GM10248 (cell line): ENCODE measurements at places on chromosomes 5 and 9.

DNA sequence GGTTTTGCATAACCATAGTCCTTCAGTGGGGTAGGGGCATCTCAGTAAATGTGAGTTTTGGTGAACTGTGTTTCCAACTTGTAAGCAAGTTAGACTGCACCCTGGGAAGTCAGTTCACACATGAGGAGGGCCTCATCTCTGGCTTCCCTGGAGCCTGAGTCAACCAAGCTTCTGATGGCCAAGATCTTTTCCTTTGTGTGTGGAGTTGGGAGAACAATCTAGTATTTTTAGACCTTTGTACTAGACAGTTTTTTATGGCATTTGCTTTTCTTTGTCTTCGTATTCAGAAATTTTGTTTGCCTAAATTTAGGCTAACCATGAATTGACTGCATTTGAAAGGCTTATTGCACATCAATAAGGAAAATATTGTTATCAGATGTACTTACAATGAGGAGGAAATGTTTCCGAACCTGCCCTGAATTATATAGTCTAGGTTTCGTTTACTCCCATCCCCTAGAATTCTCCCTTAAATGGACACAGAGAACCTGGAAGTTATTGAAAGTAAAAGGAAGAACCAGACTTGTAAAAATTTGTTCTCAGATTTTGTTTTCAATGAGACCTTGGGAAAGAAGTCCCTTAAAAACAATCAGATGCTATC, 204.6 kb downstream of the AOPEP start:
- DNase-seq = no peak

- no peak for DNase-seq
Measured at GRCh38 chr9:7297521-7297920, 502.1 kb downstream of the DMAC1 start.

- DNase-seq = no peak
Measured at GRCh38 chr5:77628840-77629508, 9.5 kb downstream of the OTP start.

DNA sequence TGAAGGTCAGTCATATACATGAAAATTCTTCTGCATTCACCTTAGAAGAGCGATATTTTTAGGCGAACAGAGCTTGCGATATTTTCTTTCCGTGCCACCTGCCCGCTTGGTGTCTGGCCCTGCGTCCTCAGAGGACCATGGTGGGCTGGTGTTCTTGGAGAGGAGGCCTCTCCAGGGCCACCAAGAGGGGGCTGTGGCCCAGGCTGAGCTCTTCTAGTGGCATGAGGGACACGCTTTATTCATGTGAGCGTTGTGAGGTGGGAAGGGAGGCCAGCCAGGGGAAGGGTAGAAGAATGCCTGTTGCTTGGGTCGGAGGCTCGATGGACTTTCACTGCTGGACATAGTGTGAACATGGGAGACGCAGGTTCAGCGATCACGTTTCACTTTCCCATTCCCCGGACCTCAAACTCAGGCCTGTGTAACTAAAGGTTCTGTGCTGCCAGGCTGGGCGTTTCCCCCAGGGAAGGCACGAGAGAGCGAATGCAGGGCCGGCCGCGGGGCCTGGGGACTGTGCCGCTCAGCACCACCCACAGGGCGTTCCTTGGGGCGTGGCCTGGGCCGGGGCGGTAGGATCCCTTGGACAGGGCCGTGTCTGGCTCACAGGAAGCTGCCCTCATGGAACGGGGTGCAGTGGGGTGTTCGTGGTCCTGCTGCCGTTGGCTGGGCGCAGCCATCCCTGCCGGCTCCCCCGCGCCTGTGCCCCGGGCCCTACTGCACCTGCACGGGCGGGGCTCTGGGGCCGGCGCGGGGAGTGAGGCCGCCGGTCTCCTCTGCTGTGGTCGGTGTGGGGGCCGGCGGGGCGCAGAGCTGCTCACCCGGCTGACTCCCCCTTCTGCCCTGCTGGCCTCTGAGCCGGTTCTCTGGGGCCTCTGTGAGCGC, 40.7 kb upstream of the CLPTM1L start:
- peak; percentile 90 for DNase-seq

DNA sequence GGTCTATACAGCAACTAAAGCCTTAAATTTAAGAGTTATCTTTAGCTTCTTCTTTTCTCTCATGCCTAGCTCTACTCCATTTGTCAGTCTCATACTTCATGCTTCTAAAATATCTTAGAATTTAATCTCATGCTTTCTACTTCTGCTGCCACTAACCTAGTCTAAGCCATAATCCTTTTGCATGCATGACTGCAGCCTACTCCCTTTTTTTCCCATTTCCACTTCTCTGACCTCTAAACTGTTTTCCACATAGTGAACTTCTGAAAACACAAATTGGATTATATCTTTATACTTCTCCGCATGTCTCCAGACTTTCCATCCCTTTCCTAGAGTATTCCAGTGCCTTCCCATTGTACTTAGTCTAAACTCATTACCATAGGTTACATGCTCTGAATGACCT, 193.0 kb downstream of the XRCC4 start:
- DNase-seq = no peak

DNA sequence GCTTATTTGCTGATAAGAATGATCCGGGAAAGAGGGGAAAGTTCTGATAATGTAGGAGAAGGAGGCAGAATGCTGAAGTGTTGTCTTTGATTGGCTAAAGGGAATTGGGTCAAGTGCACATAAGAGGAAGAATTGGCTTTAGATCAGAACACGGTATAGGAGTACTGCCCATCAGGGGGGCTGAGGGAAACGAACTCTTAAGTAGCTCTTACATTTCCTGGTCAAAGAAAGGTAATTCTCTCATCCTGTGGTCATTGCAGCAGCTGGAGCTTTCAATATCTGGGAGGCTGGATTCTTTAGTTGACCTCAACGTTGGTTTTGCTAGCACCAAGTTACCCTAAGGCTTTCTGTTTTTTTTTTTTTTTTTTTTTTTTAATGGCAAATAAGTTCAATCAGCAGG, 178.7 kb upstream of the NR3C1 start:
- DNase-seq = no peak

DNA sequence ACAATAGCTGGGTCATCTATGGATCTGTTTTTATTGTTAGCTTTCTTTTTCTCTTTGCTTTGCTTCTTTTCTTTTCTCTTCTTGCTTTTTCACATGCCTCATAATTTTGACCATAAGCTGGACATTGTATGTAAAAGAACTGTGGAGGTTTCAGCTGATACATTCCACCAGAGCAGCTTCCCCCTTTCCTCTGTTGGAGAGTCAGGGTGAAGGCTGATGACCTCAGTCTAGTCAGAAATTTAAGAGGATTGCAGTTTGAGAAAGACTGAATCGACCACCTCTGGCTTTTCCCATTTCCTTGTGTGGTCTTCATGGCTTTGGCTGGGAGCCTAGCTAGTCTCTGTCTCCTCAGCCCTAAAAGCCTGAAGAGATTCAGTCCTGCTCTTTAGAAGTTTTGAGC, 42.0 kb downstream of the KCNIP1 start:
- DNase-seq = no peak

DNA sequence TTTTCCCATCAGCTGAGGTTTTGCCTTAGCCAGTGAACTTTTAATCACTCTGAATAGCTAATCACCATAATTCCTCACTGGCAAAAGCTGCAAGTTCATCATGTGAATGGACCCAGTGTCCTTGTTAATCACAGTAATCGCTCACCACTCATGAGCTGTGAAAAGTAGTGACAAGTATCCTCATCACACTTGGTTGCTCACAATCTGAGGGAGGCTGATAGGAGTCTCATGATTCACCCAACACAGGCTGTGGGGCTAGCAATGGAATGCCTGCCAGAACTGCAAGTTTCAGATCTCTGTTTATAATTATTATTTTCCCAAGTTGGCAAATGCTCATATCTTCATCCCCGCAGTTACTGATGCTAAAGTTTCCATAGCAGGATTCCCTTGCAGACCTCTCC, 467.2 kb downstream of the KIF4B start:
- DNase-seq = no peak

GRCh38 chr5:128673411-128673957, 135.4 kb upstream of the FBN2 start:
- DNase-seq = no peak

- DNase-seq = no peak
Measured at GRCh38 chr9:93096811-93097382, 880 bp downstream of the CARD19 start.

DNA sequence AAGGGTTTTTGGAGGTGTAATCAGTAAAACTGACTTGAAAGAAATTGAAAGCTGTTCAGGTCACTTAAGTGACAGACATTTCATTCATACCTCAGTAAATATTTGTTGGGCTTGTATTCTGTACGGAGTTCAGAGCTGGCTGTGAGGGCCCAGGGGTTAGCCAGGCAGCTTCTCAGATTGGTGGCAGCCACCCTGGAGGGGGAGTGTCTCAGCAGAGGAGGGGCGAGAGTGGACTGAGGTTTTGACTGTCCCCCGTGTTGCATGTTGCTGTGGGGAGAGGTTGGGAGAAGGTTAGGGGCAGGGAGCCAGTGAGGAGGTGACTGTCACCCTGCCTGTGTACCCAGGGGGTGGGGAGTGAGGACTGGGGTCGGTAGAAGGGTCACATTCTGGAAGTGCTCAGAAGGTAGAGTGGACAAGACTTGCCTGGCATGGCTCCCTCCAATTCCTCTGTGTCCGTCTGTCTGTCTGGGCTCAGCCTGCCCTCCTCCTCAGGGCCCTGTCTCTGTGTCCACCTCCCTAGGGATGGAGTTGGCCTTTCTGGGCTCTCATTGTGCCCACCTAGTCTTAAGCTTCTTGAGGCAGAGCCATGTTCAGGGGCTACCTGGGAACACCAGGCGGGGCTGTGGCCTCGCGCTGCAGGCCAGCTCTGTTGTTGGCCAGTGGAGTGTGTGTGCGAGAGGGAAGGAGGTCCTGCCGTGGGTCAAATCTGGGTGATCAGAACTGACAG, 4.4 kb downstream of the PHF2 start:
- no peak for DNase-seq

DNA sequence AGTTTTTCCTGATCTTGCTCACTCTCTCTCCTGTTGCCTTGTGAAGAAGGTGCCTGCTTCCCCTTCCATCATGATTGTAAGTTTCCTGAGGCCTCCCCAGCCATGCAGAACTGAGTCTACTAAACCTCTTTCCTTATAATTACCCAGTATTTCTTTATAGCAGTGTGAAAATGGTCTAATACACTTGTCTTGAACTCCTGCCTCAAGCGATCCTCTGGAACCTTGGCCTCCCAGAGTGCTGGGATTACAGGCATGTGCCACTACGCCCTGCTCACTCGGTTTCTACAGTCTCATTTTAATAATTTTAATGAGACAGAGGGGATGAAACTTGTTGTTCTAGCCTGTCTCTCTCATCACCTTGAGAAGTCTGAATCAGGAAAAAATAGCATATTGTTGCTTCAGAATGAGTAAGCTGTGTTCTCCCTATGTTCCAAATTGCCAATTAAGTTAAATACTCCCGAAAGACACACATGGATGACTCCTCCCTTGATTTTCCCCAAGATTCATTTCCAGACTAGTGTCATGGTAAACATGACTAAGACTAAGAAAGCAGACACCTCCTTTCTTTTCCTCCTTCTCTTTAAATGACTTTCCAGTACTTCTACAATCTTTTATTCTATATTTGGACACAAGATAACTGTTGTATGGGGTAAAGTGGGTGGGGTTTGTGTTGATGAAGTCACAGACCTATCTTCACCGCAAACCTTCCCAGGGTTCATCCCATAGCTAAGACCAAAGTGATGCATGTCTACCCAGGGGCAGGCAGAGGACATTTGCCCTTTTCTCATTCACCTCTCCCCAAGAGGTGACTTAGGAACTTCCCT, 7.8 kb upstream of the DNAJC18 start:
- DNase-seq = peak; percentile 38

DNA sequence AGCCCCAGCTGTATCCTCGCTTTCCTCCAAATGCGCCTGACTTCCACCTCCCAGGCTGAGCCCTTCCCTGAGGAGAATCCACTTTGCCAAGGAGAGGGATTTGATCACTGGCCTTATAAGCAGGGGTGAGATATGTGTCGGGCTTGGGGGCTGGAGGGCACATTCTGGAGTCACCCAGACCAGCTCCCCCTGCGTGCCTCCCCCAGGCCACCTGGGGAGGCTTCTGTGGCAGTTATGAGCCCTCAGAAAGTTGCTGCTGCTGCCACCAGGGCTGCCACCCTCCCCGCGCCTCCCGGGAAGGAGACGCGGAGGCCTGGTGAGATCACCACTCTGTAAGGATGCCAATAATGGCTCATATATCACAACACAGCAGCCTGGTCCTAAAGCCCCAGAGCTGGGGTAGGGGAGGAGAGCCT, 211.5 kb downstream of the PAPPA start:
- no peak for DNase-seq

DNA sequence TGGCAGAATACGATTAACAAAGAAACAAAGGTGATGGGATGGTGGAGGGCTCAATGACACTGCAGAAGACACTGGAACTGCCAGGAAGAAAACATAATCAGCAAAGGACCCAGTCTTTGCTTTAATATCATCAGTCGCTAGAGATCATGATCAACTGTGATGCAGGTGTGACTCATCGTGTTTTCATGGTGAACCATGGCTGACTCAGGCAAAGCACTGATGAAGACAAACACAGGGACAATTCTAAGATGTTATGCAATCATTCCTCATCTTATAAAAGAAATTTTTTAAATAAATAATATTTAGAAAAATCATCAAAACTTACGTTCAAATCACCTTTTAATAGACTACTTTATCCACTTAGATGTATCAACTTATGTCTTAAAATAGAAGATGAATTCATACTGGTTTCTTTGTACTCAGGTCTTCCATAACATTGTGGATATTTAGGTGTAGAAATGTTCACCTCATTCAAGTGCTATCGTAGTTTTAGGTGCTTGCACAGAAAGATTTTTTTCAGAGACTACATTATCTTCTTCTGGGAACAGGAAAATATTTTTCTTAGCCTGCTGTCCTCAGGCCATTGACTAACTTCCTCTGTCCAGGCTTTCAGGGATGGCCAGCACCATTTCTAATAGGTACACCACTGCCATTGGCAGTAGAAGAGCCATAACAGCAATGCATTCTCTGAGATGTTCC, 673.4 kb upstream of the MEF2C start:
- DNase-seq = no peak

DNA sequence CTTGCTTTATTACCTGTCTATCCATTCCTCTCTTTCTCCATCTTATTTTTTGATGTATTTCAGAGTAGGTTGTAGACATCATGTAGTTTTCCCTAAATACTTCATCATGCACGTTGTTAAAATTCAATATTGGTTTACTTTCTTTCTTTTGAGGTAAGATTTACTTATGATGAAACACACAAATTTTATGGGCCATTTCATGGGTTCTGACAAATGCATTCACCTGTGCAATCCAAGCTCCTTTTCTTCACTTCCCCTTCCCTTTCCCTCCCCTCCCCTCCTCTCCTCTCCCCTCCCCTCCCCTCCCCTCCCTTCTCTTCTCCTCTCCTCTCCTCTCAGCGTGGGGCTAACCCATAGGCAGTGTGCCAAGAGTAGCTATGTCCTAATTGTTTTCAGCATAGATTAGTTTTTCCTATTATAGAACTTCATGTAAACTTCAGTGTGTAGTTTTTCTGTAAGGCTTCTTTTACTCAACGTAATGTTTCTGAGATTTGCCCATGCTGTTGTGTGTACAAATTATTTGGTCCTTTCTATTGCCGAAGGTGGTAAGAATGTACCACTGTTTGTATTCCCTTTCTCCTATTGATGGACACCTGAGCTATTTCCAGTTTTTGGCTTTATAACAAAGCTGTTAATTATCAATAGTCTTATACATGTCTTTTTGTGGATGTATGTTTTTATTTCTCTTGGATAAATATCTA, 92.9 kb upstream of the CLINT1 start:
- DNase-seq = no peak
